Stimulated activated CD4-positive, alpha-beta T cell treated with anti-CD3 and anti-CD28 coated beads, Interleukin-15, amount 100 ng/mL, for 1 hour (primary cell): ENCODE measurements at places on chromosomes 1 and 21.

DNA sequence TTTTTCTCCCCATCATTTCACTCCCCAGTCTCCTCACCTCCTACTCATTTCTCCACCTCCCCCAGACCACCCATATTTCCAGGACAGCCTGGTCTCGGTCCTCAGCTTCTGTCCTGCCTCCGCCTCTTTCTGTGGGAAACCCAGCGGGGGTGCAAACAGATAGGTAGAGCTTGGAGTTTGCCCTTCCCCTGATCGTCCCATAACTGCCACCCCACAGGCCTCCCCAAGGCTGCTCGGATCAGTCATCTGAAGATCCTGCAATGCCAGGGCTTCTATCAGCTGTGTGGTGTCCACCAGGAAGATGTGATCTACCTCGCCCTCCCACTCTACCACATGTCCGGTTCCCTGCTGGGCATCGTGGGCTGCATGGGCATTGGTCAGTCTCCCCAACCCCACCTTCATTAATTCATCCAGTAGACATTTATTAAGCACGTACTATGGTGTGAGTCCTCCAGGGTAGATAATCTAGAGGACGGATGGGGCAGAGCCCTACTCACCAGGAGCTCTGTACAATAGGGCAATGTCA is 1.7 kb downstream of the SLC27A3 start:
- DNase-seq, result no peak

DNA sequence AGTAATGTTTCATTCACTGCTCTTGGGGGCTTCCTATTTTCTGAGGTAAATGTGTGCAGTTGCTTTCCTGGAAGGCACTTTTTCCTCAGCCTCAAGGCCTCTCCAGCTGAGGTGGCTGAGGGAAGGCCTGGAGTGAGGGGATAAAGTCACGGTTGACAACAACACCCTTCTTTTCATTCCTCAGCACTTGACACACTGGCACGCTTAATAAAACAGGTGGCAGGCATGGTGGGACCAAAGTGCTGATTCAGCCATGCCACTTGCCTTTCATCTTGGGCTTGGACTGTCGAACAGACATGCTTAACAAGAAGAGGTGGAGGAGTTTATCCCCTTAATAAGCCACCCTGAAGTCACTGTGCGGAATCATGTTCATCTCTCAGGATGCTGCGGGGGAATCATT is 23.6 kb upstream of the GRHL3 start:
- no peak for DNase-seq

DNA sequence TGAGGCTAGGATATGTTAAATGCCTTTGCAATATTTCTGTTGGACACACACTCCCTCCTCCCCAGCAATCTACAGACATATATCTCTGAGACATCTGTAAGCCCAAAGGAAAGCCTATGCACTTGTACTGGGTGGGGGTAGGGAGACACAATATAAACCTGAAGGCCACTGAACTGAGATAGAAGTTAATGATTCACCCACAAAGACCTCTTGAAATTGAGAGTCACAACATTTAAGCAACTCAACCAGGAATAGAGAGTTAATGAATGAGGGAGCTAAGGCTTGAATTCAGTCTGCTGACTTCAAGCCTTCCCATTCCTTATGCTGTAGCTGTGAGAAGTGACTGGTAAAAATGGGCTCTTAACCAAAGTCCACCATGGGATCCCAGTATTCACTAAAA is 5.0 kb downstream of the OR10J1 start:
- DNase-seq, result no peak

DNA sequence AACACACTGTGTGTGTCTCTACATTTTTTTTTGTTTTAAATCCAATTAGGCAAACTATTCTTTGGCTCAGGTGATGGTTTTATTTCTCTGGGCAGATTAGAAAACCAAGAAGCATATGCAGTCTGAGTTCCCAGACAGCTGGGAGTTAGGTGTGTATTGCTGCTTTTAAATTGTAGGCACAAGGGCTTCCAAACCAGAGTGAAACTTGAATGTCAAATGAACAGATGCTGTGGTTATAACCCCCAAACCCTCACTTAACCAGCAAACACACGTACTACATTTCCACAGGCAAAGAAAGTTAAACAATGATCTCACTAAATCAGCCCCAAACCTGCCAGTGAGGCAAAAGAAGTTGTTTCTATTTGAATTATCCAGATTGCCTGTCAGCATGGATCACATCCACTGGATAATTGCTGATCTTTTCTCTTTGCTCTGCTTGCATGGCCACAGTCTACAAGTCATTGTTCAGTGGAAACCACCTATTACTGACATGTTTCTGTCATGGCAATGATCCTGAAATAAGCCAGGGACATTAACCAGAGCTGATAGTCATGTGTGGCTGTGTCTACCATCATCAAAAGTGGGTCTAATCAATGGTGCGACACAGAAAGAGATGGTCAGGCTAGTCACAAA is 576.5 kb upstream of the PLXNA2 start:
- no peak for DNase-seq

DNA sequence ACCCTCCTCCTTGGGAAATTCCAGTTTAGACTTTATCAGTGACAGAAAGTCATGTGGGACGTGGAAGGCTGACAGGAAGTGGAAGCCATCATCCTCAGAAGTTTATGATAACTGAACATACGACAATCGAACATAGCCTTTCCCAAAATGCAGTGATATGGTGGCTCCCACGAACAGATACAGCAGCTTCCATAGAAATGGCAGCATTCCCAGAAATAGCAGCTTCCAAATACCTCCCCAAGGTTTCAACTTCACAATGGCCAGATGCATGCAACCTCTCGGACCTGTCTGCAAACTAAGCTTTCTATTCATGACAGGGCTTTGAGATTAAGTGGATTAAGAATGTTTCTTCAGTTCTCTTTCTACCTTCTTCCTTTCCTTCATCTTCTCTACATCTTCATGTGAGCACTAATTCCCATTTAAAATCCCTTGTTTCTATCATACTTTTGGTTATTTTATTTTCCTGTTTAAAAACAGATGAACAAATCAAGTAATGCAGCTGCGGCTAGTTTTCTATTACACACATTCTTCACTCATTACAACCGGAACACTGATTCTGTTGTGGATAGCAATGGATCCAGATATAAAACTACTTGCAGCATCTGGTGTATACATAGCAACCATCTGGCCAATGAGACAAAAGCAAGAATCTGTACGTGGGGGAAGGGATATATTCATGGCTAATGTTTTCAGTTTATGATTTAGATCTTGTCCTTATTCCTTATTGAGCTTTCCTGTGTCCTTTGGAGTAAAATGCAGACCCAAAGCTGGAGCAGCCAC is 304.8 kb downstream of the BRINP3 start:
- DNase-seq, result no peak

GRCh38 chr1:5551274-5551975 is 440.8 kb downstream of the NPHP4 start:
- no peak for DNase-seq
